Kasumi-1 (cell line): ENCODE measurements at places on chromosomes 1 and 21.

DNA sequence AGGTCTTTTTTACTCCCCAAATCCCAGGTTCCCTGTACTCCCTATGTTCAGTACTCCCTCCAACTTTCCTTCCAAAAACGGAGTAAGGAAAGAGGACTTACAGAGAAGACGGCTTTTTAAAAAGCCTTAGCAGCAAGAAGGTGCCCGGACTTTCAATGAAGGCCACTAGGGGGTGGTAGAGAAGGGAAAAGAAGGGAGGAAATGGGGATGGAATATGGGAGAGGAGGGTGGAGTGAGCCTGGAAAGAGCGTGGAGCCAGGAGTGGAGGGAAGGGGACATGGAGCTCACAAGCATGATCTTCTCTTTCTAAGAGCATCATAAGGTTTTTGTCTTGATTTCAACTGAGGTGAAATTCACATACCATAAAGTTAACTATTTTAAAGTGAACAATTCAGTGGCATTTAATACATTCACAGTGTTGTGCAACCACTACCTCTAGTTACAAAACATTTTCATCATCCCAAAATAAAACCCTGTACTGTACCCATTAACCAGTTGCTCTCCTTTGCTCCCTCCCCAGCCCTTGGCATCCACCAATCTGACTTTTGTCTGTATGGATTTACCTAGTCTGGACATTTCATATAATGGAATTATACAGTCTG is 129.9 kb downstream of the ZNF281 start:
- DNase-seq, result peak; percentile 48

GRCh38 chr21:46152927-46153246 is 2.5 kb downstream of the FTCD start:
- no peak for DNase-seq

DNA sequence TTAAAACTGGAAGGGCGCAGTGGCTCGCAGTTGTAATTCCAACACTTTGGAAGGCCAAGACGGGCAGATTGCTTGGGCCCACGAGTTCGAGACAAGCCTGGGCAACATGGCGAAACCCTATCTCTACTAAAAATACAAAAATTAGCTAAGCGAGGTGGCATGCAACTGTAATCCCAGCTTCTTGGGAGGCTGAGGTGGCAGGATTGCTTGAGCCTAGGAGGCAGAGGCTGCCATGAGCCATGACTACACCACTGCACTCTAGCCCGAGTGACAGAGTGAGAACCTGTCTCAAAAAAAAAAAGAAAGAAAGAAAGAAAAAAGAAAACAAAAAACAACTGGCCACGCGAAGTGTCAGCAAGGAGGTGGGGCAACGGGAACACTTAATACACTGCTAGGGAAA is 6.3 kb downstream of the UBE2G2 start:
- no peak for DNase-seq

GRCh38 chr1:6218375-6219164 is 12.7 kb downstream of the RNF207 start:
- no peak for DNase-seq

GRCh38 chr1:56417646-56418045 is 161.7 kb downstream of the PLPP3 start:
- no peak for DNase-seq

DNA sequence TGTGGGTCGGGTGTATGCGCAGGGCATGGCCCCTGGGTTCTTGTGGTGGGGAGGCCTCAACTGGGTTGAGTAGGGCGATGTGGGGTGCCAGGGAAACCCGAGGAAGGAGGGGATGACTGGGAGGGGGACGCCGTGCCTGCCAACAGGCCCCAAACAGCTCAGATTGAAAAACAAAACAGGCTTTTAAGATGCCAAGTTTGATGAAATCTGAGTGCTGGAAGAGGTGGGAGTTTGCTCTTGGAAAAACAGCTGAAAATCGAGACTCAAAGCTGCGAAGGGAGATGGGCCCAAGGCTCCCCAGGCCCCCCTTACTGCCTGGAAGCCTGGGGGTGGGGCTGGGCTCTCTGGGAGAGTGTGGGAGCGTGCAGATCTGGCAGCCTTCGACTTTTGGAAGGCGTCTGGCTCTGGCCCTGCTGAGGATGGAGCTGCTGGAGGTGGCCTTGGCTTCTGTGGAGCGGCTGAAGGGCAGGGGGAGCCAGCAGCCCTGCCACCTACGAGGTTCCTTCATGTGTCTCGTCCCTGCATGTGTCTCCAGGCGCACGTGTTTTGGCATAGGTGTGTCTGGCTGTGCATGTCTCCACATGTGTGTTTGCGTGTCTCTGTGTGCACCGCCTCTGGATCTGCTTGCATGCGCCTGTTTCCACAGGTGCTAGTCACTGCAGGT is 33.3 kb downstream of the PTPRF start:
- no peak for DNase-seq

DNA sequence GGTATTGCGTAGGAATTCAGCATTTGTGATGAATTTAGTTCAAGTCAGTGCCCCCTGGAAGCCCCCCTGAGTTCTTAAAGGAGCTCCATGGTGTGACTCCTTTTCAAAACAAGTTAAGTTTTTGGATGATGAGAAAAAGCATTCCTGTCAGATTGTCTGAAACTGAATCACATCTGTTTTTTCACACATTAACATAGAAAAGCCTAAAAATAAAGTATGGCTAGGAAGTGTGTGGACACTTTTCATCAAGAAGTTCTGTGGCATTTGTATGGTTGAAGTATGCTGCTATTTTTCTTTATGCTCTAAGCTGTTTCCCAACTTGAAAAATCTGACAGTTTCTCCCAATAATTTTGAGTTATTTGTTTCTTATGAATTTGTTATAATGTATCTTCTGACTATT is 33.7 kb downstream of the PRDM2 start:
- no peak for DNase-seq

- no peak for DNase-seq
Observed at GRCh38 chr21:25911730-25912401, 177.1 kb downstream of the GABPA start.

DNA sequence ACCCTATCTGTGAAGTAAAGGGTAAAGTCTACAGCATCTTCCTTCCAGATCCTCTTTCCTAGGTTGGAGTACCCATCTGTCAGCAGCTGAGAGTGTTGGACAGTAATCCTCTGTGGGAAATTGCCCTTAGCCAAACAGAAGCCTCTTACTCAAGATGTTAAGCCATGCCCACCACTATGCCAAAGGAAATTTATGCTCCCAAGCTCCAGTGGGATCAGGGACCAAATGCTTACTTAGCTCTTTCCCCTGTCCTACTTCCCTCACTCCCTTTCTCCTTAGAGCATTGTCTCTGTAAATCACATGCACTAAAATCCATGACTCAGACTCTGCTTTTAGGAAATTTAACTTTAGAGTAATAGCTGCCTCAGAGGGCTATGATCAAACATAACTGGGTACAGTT is 254.0 kb downstream of the BRINP2 start:
- no peak for DNase-seq

DNA sequence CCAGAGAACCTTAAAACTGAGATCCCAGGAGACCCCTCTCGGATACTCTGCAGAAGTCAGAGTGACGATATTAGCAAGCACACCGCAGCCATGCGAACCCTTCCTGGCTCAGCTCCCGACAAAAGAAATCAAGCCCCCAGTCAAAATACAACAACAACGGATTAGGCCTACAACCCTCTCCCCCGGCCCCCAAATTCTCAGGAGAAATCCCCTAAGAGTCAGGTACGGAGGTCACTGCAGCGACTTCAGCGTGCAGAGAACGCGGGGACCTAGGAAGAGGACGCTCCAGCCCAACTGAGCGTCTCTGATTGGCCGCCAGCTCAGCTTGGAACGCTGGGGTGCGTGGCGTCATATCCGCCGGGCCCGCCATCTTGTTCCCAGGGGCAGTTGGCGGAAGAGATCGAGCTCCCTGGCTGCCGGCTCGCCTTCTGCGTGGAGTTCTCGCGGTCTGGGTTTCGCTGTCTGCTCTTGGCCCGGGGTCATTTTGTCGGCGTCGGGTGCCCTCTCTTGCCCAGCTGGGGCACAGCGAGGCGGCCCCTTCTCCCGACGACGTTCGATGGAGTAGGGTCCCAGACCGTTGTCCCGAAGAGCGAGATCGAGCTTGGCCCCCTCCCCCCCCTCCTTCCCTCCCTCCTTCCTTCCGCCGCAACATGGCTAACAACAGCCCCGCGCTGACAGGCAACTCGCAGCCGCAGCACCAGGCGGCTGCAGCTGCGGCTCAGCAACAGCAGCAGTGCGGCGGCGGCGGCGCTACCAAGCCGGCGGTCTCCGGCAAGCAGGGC is at the start of gene PRPF38B:
TSS of gene PRPF38B (plus strand) at position 369 of the 782 bp plus-strand sequence. CDS start at position 651, 282 bp downstream.
- peak; percentile 94 for DNase-seq

DNA sequence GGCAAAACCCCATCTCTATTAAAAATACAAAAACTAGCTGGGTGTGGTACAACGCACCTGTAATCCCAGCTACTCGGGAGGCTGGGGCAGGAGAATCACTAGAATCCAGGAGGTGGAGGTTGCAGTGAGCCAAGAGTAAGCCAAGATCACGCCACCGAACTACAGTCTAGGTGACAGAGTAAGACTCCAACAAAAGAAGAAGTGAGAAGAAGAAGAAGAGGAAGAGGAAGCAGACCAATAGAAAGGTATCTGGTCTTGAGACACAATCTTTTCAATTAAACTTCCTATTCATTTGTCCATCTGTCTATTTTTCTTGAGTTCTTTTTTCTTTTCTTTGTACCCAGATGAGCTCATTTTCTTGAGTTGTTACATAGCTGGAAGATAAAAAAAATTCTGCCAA is 55.7 kb upstream of the ACADM start:
- no peak for DNase-seq

DNA sequence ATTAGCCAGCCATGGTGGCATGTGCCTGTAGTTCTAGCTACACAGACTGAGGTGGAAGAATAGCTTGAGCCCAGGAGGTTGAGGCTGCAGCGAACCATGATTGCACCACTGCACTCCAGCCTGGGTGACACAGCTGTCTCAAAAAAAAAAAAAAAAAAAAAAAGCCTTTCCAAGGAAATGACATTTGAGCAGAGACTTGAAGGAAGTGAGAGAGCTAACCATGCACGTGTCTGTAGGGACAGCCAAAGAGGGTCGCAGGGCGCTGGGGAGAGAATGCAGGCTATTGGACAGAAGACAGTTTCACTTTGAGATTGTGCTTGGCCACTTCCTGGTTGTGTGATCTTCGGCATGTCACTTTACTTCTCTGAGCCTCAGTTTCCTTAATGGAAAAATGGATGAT is 6.8 kb downstream of the HCRTR1 start:
- no peak for DNase-seq

DNA sequence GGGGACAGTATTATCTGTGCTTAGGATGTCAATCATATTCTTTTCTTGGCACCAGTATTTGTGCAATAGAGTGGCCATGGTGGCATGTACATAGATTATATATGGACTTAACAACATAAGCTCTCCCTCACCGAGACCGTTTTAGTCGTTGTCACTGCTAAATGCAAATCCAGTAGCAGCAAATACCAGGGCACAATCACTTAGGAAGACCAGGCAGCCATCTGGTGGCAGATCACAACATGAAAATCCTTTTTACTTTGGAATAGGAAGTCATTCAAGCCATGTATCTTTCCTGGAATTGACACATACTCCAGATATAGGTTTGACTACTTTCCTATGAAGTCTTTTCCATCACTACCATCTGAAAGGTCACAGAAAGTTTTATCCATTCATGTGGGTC is 53.2 kb upstream of the C1orf87 start:
- no peak for DNase-seq

- no peak for DNase-seq
Observed at GRCh38 chr21:32322676-32323075, 24.0 kb downstream of the MRAP start.

DNA sequence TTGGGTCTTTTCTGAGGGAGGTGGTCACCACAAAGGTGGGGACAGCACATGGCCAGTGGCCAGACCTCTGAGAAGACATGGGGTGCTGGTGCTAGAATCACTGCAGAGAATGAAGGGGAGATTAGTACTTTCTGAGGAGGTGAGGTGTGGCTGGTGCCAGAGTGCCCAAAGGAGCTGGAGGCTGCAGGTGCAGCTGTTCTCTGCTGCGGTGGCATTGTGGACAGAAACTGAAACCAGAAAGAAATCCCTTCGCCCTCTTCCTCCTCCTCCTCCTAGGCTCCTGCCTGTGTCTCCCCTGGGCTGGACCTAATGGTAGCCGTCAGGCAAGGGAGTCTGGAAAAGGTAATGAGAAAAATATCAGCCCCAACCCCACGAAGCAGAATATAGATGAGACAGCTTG is 261.7 kb downstream of the TM2D1 start:
- no peak for DNase-seq

GRCh38 chr1:104987210-104987609 is 1237.5 kb downstream of the AMY1C start:
- DNase-seq, result no peak

DNA sequence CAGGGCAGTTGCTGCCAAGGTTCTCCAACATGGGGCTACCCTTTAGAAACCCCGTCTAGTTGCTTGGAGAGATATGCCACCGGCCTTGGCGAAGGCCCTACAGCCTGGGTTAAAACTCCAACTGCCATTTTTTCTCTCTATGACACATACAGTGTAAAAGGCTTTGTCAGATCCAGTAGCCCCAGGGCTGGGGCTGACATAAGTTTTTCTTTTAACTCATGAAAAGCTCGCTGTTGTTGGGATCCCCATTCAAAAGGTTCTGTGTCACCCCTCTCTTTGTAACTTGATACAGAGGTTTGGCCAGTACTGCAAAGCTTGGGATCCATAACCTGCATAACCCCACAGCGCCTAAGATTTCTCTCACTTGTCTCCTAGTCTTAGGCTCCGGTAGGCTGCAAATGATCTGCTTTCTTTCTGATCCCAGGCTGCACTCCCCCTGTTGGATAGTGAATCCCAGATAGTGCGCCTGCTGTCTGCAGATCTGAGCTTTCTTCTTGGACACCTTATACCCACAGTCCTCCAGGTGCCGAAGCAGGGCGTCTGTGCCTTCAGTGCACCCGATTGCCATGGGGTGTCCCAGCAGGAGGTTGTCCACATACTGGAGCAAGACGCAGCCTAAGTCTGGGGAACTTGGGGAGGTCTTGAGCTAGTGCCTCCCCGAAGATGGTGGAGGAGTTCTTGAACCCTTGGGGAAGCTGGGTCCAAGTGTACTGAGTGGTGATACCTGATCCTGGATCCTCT is 406.2 kb downstream of the TGFB2 start:
- DNase-seq, result no peak

DNA sequence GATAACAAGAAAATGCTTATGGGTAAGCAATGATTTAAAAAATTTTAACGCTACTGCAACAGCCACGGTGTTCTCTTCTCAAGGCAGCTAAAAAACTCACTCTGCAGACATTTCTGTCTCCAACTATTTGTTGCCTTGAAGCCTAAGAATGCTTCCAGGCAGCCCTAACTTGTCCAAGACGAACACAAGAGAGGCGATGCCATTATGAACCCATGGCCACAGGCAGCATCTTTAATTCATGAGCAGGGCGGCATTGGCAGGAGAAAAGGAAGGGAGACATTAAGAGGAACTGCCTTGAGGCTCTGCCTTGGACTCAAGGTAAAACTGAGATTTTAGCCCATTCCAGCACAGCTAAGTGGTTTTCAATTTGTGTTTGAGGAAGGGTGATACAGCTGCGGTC is 67.5 kb downstream of the KCND3 start:
- DNase-seq, result no peak

GRCh38 chr1:53317646-53318539 is 10.0 kb downstream of the LRP8 start:
- DNase-seq, result no peak

DNA sequence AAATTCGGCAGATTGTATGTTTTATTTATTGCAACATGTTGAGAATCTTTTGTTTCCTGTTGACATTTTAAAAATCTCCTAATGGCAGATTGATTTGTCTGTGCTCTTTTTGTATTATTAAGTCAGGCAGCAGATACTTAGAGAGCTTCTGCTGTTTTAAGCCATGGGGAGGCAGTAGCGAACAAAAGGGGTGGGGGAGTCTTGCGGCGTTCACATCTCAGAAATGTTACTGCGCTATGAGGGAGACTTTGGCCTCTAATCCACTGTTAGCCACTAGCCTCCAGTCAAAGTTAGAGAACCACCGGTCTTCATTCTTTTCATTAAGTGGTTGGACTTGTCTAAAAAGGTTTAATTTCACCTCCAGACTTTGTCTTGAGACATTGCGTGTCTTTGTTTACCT is 93.6 kb downstream of the DYRK1A start:
- DNase-seq, result peak; percentile 30
